ENCODE measurements at places on chromosomes 11 and 22.

DNA sequence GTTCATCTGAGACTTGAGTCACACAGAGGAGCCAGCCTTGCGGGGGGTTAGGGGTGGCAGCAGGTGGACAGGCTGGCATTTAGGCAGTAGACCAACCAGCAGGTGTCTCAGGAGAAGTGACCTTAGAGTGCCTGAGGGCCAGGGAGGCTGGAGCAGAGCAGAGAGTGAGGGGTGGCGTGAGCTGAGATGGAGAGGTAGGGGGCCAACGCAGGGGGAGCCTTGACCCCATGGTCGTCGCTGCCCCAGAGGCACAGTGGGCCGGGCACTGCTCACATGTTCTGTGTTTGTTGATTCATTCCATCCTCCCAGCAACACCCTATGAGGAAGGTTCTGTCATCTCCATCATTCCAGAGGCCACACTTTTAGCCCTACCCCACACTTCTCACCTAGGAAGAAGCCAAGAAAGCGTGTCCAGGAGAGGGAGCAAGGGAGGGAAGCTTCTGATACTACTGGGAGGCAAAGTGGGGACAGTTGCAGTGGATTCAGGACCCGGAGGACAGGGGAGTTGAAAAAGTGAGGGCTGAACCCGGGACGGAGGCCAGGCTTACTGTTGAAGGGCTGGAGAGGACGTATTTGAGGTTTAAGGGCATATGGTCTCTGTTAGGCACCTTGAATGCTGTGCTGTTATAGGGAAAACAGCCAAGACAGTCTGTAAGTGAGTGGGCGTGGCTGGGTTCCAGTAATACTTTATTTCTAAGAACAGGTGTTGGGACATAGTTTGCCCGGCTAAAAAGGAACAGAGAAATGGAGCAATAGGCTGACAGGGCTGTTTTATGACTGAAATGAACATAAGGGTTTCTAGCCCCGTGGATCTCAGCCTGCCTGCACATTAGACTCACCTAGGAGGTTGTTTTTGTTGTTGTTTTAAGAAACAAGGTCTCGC, 7.3 kb downstream of the SART1 start:
- no peak for DNase-seq

GRCh38 chr11:9726321-9727022, 62.6 kb downstream of the SWAP70 start:
- no peak for DNase-seq

DNA sequence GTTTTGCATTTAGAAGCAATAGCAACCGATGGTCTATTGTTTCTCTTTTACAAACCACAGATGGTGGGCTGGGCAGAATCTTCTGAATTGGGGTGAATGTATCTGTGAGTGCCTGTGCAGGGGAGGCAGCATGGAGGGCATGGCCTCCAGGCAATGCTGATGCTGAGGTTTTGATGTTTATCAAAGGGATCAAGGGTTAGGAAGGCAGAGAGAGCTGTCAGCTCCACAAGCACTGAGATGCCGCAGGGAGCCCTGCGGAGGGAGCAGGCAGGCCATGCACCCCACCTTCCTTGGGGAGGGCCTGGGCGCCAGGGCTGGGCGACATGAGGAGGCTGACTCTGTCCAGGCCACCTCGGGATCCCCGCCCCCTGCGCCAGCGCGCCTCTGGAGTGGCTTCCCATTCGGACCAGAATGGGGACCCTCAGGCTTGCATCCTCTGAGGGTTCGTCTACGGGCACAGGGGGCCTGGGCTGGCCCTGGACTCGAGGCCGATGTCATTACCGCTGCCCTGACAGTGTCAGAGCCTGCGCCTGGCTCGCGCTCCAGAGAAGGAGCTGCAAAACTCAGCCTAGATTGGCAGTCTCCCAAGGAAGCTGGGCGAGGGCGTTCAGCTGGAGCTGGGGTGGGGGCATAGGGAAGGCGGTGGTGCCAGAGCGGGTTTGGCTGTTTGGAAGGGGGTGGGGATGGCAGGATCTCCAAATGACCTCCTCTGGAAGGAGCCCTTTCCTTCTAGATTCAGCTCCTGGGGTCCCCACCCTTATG, 13.9 kb upstream of the TH start:
- DNase-seq: no peak

- DNase-seq: no peak
Observed at GRCh38 chr22:25403811-25404471, 160.5 kb upstream of the GRK3 start.

- DNase-seq: no peak
Observed at GRCh38 chr11:76495019-76495418, 50.2 kb downstream of the EMSY start.

- DNase-seq: no peak
Observed at GRCh38 chr11:16018931-16019330, 337.4 kb downstream of the SOX6 start.

- DNase-seq: no peak
Observed at GRCh38 chr22:19218541-19219233, 40.2 kb upstream of the SLC25A1 start.

DNA sequence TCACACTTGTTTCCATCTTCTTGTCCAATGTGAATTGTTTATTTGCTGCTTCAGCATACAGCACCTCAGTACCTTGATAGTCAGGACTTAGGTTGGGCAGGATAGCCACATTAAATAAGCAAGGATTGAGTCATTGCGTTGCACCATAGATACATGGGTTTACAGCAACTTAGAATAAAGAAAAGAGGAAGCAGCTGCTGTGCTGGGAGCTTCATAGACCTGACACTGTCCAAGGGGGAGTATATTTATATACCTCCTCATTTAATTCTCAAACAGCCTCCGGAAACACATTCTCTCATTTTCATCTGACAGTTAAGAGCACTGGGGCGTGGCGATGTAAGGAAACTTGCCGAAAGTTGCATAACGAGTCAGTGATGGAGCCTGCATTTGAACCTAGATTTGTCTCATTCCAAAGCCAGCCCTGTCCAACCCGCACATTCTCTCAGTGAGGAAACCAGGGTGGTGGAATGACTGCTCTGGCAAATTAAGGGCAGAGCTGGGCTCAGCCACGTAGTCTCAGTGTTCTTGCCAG, 42.2 kb downstream of the UBASH3B start:
- peak; percentile 18 for DNase-seq

GRCh38 chr11:128530118-128531074, 57.0 kb downstream of the ETS1 start:
- no peak for DNase-seq

DNA sequence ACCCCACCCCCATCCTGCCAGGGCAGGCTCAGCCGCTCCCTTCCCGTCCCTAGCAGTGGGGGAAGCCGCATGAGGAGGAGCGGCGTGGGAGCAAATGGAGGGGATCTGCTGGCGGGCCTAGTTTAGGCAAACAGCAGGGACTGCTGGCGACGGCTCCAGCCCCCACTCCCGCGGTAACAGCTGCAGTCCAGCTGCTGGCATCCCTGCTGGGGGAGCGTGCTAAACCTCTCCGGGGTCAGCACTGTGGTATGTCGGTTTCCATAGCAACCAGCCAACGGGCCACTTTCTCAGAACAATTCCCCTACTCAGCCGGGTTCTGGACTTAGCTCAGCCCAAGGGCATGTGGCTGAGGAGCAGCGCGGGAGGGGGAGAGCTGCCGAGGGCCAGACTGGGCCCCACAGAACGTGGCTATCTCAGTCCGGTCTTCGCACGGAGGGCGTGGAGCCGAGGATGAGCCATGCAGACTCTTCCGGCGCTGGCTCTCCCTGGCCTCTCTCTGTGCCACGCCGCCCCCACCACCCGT, 98.8 kb downstream of the PKNOX2 start:
- DNase-seq: no peak

DNA sequence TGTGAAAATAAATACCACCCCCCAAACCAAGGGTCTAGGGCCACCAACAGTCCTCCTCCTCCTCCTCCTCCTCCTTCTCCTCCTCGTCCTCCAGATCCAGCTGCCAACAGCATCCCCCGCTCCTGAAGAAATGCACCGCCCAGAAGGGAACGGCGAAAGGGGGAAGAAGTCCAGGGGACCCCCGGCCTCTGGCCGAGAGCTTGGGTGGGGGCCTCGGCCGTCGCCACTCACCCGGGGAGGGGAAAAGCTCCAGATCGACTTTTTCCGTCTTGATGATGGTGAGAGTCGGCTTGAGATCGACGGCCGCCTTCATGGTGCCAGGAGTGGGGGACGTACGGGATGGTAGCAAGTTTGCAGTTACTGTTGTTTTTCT, 65.7 kb downstream of the ETS1 start:
- DNase-seq: peak; percentile 35

Data from stimulated activated CD4-positive, alpha-beta T cell treated with anti-CD3 and anti-CD28 coated beads, Interleukin-1b, Interleukin-23, amount 100 ng/mL, for 48 hours (primary cell).